ENCODE measurements at places on chromosomes 4 and X. TPM values are rescaled to one million over a fixed set of nuclear protein-coding genes. Genes with fewer than 3 reads are reported as not detected.

Gene GYPE
- polyA plus RNA-seq, result 43.0 TPM

Gene MAGEA2B
- 13.5 TPM for polyA plus RNA-seq

Gene MBNL3
- 0.03 TPM for polyA plus RNA-seq

Gene ZAR1
- polyA plus RNA-seq, result 0.57 TPM

Gene CPLX1
- 0.55 TPM for polyA plus RNA-seq

Gene FATE1
- polyA plus RNA-seq, result not detected

GRCh38 chr4:185305979-185306442 is 89.7 kb downstream of the LRP2BP start:
- DNase-seq, result no peak

DNA sequence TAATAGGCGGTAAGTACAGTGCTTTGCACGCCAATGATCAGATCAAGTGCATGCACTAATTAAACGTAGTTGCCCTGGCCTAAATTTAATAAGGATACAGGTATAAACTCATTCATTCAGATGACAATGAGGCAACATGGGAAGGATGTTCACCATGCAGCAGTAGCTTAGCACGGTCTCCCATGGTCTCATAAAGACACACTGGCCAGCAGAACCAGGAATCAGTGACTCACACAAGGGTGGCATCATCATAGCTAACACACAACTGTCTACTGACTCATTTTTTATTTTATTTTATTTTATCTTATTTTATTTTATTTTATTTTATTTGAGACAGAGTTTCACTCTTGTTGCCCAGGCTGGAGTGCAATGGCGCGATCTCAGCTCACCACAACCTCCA is 42.7 kb downstream of the TMEM156 start:
- no peak for DNase-seq

DNA sequence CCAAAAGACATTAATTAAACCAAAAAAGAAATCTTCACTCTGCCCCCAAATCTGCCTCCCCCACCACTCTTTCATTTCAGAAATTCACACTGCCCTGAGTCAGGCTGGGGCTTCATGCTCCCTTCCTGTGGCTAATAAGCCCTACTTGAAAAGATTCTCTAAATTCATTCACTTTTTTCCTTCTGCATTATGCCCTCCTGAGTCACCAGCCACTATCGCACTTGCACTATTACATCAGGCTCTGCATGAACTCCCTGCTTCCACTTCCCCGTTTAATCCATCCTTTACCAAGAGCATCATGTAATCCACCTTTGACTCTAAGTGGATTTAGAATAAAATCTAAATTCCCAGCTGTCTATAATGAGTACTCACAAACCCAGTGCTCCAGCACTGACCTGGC is 295.4 kb upstream of the KLF3 start:
- DNase-seq, result no peak

DNA sequence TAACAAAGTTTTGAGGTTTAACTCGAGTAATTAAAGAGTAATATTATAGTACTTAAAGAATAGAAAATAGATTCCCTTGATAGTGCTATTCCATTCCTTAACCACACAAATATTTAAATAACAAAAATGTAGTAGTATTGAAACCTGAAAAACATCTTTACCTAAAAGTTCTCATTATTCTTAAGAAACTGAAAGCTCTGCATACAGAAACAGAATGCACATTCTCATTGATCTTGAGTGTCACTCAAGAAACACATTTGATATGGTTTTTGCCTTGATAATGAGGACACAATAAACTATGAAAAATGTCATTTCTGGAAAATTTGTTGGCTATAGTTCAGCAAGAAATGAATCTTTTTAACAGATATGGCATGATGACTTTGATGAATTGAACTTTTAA is 268.5 kb downstream of the COL25A1 start:
- no peak for DNase-seq

DNA sequence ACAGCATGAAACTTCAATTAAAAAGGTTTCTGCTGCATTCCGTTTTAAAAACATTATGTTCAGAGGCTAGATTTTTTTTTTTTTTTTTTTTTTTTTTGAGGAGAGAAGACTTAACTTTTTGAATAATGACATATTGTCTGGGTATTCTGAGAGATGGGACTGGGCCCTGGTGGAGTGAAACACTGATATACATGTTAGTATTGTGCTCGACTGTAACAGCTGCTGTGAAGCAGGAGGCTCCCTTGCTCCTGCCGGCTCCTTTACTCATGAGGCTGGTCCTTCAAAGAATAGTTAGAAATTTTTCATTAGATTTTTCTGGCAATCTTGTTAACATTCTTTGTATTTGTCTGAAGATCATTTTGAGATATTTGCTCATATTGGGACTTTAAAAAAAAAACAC is 73.3 kb downstream of the TMEM131L start:
- no peak for DNase-seq

DNA sequence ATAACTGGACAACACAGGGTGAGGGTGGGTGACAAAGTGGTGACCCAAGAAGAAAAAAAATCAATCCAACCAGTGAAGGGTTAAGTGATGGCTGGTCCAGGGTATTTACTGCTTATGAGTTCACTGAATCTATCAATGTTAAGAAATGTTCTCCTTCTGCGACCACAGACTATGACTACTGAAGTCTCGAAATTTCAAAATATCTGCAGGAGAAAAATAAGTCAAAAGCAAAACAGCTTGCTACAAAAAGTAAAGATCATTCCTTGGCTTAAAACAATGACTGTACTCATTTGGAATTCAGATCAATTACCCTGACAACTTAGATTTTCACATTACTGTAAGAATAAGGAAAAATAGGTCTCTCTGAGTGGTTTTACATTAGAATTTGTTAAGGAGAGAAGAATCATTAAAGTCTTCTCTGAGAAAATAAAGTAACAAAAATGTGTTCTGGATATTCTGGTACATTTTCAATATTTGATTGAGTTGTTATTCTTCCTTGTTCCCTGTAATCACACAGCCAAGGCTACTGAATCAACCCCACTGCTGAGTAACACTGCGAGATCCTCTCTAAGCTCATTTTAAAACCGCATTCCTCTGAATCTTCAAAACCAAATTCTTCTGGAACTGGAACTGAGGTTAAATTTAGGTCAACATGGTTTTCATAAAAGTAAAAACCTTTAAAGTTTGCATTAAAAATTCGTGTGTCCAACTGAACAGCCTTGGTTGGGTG is 22.7 kb downstream of the SMPX start:
- no peak for DNase-seq

GRCh38 chr4:38795087-38795486 is 9.5 kb downstream of the TLR1 start:
- DNase-seq, result no peak

DNA sequence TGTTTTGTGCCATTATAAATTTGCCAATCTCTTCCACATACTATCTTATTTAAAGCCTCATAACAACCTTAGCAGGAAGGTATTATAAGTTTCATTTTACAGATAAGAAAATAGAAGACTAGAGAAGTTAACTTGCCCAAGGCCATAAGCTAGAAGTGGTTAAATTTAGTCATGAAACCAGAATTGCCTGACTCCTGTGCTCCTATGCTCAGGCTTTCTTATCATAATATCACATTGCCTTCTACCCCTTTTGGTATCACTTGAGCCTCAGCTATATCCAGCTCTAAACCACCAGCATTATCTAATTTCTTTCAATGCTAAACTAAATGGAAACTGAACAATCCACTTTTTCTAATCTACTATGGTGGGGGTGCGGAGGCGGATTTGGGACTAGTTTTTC is 164.7 kb downstream of the GBA3 start:
- no peak for DNase-seq

- no peak for DNase-seq
Observed at GRCh38 chrX:20414762-20415445, 148.2 kb upstream of the RPS6KA3 start.

DNA sequence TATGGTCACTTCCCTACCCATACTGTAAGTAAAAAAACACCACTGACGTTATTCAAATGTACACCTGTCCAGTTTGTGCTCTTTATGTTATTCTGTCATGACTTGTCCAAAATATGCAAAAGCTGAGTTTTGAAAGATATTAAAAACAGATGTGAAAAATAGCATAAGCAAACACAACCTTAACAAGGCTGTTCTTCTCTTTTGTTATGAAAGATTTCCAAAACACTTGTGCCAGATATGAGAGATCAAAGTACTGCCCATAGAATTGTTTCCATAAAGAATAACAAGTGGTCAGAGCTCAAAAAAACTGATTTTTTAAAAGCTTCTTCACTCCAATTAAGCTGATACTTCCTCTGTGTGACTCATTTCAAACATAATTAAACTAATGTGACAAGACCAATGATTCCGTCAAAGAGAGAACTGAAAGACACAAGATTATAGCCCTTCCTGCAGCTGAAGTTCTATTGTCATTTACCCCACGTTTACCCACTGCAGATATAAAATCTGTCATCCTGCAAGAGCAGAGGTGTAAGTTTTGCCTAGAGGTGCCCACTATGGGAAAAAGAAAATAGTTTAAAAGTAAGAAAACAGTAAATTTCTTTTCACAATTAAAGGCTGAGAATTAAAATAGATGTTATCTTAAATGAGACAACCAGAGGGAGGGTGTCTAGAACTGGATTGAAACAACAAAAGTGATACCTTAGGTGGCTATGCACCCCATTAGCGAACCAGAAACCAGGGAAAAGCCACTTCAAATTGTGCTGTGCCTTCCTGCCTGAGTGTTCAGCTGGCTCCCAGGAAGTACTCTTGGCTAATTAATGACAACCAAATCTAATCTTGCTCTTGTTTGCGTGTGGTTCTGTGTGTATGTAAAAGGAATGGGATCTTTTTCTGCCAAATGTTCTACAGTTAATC is 30.1 kb downstream of the RASSF6 start:
- no peak for DNase-seq

DNA sequence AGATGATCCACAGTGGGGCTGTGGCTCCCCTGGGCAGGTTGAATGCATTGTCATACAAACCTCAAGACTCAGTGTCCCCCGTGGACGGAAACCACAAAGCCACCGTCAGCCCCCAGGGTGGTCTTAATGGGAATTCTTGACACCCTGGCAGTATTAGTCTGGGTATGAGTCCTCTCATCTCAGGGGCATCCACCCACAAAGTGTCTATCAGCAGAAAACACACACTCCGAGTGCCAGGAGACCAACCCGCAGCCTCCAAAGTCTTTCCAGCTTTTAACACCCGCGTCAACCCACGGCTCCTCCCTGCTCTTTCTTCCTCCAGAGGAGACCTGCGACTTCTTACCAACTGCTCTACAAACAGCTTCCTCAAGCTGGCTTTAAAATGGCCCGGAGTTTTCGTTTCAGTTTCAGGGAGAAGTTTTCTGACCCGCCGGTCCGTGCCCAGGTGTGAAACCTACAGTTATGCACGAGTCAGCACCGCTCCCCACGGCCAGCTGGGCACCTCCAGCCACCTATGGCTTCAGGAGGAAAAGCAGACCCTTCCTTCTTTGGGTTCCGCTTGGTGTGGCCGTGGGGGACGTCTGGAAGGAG is 14.4 kb upstream of the ASMTL start:
- no peak for DNase-seq

DNA sequence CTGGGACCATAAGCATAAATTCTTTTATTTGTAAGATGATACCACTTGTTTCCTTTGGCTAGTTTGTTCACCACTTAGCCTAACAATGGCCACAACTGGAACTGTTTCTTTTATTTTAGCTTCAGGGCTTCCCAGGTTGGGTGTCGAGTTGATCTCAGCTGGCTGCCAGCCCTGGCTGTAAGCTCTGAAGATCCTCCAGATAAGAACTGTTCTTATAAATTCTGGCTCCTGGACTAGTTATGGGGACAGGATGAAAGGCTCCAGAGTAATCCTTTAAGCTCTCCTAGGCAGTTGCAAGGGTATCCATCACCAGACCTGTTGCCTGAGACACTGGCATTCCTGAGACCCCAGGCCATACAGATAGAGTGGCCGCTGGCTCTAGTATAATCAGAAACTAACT is 129.4 kb upstream of the ACSL4 start:
- DNase-seq, result no peak

All from K562 (cell line).